ENCODE measurements at places on chromosomes 1 and 21. TPM values are rescaled to one million over a fixed set of nuclear protein-coding genes. Genes with fewer than 3 reads are reported as not detected.

SLC45A3 gene
- 1.3 TPM for total RNA-seq

LCK gene
- total RNA-seq, result 0.64 TPM

THAP3 gene
- 20.6 TPM for total RNA-seq

ASPM gene
- 25.3 TPM for total RNA-seq

SPATA17 gene
- total RNA-seq, result 3.7 TPM

REN gene
- total RNA-seq, result not detected

LCE6A gene
- not detected for total RNA-seq

BSND gene
- 0.09 TPM for total RNA-seq

SLAMF9 gene
- total RNA-seq, result not detected

E2F2 gene
- 3.1 TPM for total RNA-seq

ETS2 gene
- total RNA-seq, result 15.7 TPM

GRIK3 gene
- total RNA-seq, result 21.6 TPM

MSH4 gene
- 0.73 TPM for total RNA-seq

NPR1 gene
- 0.91 TPM for total RNA-seq

IFI44 gene
- total RNA-seq, result 19.4 TPM

C8A gene
- total RNA-seq, result not detected

UBE4B gene
- total RNA-seq, result 38.0 TPM

HFM1 gene
- 31.2 TPM for total RNA-seq

CD101 gene
- total RNA-seq, result 1.6 TPM

ARMH1 gene
- 5.2 TPM for total RNA-seq

TMEM269 gene
- total RNA-seq, result 0.64 TPM

AADACL3 gene
- total RNA-seq, result not detected

PODN gene
- 8.9 TPM for total RNA-seq

RPTN gene
- total RNA-seq, result not detected

TAS1R1 gene
- total RNA-seq, result not detected

PDZK1IP1 gene
- total RNA-seq, result not detected

SFPQ gene
- 446 TPM for total RNA-seq

KCNA10 gene
- not detected for total RNA-seq

CCDC17 gene
- total RNA-seq, result 1.00 TPM

PATJ gene
- 37.6 TPM for total RNA-seq

SOAT1 gene
- total RNA-seq, result 10.0 TPM

TMPRSS2 gene
- total RNA-seq, result 0.27 TPM

C4BPB gene
- not detected for total RNA-seq

ATP6V1G3 gene
- not detected for total RNA-seq

OR2AK2 gene
- total RNA-seq, result 3.0 TPM

POLR3C gene
- 21.5 TPM for total RNA-seq

TMPRSS15 gene
- 0.18 TPM for total RNA-seq

PRCC gene
- total RNA-seq, result 27.3 TPM

ERG gene
- 2.3 TPM for total RNA-seq

PPCS gene
- 17.7 TPM for total RNA-seq
